ENCODE measurements at places on chromosomes 6 and 20.

DNA sequence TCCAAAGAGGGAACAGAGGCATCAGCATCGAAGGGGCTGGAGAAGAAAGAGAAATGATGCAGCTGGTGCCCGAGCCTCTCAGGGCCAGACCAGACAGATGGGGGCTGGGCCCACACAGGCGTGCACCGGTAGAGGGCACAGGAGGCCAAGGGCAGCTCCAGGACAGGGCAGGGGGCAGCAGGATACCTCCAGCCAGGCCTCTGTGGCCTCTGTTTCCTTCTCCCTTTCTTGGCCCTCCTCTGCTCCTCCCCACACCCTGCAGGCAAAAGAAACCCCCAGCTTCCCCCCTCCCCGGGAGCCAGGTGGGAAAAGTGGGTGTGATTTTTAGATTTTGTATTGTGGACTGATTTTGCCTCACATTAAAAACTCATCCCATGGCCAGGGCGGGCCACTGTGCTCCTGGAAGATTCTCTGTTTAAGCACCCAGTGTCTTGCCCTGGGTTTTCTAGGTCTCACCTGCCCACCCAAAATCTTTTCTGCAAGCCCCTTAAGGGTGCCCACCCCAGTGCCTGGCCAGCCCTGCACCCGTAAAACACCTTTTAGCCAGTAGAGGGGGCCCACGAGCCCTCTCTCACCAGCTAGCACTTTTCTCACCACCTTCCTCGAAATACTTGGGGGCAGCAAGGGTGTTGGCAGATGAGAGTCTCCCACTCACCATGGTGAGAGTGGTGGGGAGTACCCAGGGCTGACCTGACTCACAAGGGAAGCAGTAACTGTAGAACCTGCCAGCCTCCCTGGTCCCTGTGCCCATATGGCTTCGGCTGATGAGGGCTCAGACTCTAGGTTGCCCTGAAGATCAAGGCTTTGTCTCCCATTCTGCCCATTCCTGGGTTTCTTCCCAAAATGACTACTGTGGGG lies 35.7 kb upstream of the ID1 start:
- H3K4me1 ChIP-seq: peaks cover 30% of the 10 kb centered on the region
- no peaks in the 10 kb centered on the region for H3K27me3 ChIP-seq
- peak; percentile 61 for DNase-seq
- H3K27ac ChIP-seq: no peak overlapping the region
- H3K36me3 ChIP-seq: peaks cover 41% of the 10 kb centered on the region

DNA sequence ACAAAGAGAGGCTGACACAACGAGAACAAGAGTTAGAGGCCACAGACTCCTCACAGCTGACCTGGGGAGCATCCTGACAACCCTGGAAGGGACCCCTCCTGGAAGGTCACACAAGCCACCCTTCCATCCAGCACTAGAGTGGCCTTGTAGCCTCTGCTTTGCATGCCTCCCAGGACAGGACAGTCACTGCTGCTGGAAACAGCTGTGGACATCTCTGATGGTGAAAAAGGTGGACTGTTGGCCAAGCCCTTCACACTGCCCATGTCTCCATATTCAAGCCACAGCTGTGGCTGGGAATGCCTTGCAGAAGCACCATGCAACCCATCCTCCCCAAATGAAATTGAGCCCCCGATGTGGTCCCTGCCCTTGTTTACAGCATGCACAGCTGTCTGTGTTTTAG lies 102.1 kb upstream of the SRSF6 start:
- H3K4me1 ChIP-seq: no peaks in the 10 kb centered on the region
- H3K27me3 ChIP-seq: peaks cover 16% of the 10 kb centered on the region
- no peak for DNase-seq
- no peaks in the 10 kb centered on the region for H3K36me3 ChIP-seq
- no peak overlapping the region for H3K4me3 ChIP-seq
- H3K27ac ChIP-seq: no peak overlapping the region

DNA sequence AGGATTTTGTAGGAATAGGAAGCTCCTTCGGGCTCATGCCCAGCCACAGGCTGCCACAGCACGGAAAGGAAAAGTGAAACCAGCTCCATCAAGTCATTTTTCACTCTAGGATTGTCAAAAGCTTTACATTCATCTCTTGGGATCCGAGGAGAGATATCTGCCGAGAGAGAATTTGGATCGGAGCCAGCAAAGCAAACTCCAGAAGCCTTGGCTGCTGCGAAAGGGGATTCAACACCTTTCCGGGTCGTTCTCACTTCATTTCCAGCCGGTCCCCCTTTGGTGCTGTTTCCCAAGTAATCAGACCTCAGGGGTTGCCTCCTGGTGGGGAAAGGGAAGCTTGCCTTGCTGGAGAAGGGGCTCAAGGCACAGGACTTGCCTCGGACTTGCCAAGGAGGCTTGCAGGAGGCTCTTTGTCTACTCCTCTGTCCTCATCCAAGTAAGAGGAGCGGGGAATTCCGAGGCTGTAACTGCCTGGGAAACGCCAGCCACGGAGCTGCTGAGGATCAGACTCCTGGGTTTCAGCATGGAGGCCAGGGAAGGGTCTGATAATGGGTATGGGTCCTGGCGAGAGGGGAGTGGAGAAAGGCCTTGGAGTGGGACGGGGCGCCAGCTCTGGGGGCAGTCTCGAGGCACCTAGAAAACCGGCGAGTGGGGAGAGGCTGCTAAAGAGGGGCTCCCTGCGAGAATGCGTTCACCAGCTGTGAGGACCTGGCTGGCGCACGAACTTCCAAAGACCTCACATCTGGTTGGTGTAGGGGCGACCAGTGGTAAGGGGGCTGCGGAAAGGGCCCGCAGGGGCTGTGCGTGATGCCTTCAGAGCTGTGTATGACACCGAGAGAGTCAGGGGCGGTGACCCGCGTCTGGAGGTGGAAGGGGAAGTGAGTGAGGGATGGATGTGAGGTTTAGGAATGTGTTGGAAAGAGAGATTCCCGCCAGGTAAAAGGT lies 702 bp downstream of the ETV7 start:
- peaks cover 29% of the 10 kb centered on the region for H3K4me1 ChIP-seq
- peaks cover 26% of the 10 kb centered on the region for H3K27me3 ChIP-seq
- H3K4me3 ChIP-seq: peak overlapping the region; percentile 93
- DNase-seq: peak; percentile 8

DNA sequence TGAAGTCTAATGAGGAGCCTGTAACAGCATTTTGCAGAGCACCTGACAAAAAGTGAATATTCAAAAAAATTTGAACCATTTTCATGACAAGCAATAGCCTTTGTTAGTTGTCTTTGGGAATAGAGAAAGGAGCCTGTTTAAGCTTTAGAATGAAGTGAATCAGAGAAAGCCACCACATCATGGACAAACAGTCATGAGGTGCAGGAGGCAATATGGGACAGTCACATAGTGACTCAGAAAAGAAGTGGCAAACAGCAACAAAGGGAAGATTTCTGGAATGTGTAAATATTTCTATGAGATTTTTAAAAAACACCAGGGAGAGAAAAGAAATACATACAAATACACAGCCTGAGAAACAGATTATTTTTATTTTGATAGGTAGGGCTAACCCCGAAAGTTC lies 6.6 kb downstream of the KLHL31 start:
- no peaks in the 10 kb centered on the region for H3K4me1 ChIP-seq
- H3K4me3 ChIP-seq: no peak overlapping the region
- DNase-seq: no peak
- H3K36me3 ChIP-seq: no peaks in the 10 kb centered on the region
- peaks cover 26% of the 10 kb centered on the region for H3K27me3 ChIP-seq

DNA sequence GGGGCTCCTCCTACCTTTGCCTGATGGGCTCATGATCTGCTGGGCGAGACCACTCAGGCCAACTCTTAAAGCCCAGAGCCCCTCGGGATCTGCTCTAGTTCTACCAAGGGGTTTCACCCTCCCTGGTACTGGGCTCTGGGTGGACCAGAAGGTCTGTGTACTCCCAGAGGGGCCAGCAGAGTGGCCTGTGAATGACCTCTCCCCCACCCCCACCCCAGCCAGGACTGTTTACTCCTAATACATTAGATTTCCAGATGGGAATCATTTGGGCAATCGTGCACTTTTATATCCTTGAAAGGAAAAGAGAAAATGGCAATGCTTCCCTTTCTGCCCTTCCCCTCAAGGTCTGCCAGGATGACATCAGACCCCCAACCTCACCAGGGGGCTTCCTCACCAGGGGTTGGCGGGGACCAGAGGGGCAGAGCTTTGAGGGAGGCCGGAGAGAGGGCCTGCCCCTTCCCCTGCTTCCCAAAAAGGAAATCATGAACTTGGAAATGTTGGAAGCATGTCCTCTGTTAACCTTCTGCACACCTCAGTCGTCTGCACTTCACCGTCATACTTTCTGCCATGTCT lies 37.1 kb upstream of the PMEPA1 start:
- DNase-seq: no peak
- peaks cover 77% of the 10 kb centered on the region for H3K27me3 ChIP-seq
- H3K36me3 ChIP-seq: peaks cover 3% of the 10 kb centered on the region
- H3K4me1 ChIP-seq: peaks cover 8% of the 10 kb centered on the region

DNA sequence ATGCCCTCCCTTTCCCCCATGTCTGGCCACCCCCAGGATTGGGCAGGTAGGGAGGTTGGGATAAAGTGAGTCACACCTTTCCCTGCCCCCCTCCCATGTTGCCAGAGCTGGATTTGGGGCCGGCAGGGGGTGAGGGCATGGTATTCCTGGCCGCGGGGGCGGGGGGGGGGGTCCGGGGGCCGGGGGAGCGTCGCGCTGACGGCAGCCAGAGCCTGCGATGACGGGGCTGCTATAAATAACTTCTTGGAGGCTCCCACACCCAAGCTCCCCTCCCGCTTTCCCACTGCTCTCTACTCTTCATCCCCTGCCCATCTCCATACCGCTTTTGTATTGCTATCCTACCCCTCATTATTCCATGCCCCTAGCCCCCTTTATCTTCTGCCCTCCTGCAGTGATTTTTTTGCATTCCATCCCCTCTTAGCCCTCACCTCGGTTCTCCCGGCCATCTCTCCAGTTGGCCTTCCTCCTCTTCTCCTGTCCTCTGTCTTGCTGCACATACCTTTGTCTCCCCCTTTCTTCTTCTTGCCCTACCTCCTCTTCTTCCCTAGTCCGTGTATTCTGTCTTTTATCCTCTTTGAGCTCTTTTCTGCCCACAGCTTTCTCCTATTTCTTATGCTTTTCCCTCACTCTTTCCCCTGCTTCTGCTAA lies 13.8 kb downstream of the SYNGAP1 start:
- H3K27me3 ChIP-seq: no peaks in the 10 kb centered on the region
- no peak overlapping the region for H3K4me3 ChIP-seq
- peaks cover 49% of the 10 kb centered on the region for H3K36me3 ChIP-seq
- DNase-seq: no peak
- H3K27ac ChIP-seq: peak overlapping the region; percentile 95

DNA sequence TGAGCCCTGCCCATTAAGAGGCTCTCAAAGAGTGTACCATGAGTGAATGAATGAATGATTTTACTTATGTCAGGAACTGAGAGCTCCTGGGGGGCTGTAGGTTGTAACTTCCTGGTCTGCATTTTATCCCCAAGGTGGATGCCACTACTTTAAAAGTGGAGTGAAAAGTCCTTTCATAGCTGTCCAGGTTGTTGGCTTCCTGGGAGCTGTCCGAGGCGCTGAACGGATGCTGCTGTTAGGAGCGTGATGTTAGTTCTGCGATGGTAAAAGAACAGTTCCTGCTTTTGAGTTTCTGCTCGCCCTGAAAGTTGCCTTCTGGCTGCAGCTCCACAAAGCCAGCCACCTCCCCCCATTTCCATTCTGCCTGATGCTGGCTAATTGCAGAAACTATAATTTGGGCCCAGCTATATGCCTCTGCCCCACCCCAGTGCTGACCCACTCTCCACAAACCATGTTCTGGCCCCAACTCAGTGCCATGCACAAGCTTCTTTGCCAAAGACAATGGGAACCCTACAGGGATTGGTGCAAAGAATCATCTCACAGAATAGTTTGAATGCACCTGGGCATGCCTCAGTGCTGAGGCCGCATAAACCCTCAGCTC lies 330.9 kb upstream of the CDH4 start:
- no peak overlapping the region for H3K27ac ChIP-seq
- DNase-seq: no peak
- no peak overlapping the region for H3K4me3 ChIP-seq
- peaks cover 15% of the 10 kb centered on the region for H3K27me3 ChIP-seq

DNA sequence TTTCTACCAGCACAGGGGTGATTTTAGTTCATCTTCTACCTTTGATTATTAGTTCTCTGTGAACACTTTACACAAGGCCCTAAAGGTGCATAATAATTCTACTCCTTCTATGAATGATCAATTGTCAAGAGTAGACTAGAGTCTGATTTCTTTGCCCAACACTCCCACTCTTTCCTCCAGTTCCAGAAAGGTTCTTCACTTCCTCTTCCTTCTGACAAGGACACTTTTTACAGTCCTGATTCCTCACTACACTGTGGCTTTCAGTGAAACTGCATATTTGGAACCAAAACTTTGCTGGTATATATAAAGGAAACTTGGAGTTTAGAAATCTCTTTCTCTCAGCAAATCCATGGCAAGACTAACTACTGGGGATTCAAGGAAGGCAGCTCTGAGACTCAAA lies 10.6 kb upstream of the RSPO3 start:
- no peak overlapping the region for H3K4me3 ChIP-seq
- DNase-seq: no peak
- peaks cover 16% of the 10 kb centered on the region for H3K27me3 ChIP-seq
- H3K4me1 ChIP-seq: no peaks in the 10 kb centered on the region
- H3K27ac ChIP-seq: no peak overlapping the region

- no peak overlapping the region for H3K27ac ChIP-seq
- H3K4me3 ChIP-seq: no peak overlapping the region
- no peaks in the 10 kb centered on the region for H3K36me3 ChIP-seq
- no peaks in the 10 kb centered on the region for H3K4me1 ChIP-seq
- DNase-seq: no peak
Observed at GRCh38 chr20:9500121-9500520, 14.3 kb upstream of the LAMP5 start.

DNA sequence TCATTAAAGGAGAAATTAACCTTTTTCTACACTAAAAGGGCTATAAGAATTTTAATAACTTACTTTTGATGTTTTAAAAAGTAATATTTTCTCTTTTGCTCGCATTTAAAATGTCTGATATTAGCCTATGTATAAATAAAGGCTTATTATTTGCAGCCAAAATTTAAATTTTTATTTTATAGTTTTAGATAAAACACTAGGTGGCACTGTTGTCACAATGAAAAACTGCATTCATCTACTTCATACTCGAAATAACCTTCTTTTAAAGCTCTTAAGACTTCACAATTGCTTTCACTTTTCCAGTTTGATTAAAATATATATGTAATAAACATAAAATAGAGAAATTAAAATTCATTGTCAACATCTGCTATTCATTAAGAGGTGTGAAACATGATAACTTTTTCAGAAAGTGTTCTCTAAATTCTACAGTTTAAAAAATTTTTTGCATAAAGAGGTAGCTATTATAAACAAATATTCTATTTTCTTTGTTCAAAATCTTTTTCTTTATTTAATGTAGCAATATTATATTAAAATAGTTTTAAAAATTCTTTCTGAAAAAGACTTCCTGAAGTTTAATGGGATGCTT lies 78.8 kb upstream of the DEFB112 start:
- H3K4me3 ChIP-seq: no peak overlapping the region
- no peaks in the 10 kb centered on the region for H3K27me3 ChIP-seq
- no peak overlapping the region for H3K27ac ChIP-seq
- no peaks in the 10 kb centered on the region for H3K4me1 ChIP-seq
- no peaks in the 10 kb centered on the region for H3K36me3 ChIP-seq
- DNase-seq: no peak

DNA sequence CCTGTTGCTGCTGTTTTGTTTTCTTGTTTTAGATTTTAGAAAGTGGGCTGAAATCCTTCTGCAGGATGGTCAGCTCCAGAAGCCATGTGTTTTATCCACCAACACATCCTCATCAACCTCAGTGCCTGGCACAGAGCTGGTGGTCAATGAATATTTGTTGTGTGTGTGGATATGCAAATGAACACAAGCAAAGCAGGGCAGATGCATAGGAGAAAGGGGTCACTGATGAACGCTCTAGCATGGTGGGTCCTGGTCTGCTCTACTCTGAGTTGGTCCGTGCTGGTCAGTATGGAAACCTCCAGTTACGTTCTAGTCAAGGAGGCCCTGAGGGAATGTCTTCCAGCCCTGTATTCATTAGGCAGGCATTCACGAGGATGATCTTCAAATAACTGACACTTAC lies 682.5 kb downstream of the QKI start:
- no peaks in the 10 kb centered on the region for H3K4me1 ChIP-seq
- H3K27me3 ChIP-seq: peaks cover 8% of the 10 kb centered on the region
- DNase-seq: no peak

Measured in effector memory CD8-positive, alpha-beta T cell (primary cell).